ENCODE measurements at places on chromosomes 3 and 15.

GRCh38 chr3:42800251-42800650 lies 4.0 kb downstream of the HIGD1A start:
- DNase-seq, result no peak

DNA sequence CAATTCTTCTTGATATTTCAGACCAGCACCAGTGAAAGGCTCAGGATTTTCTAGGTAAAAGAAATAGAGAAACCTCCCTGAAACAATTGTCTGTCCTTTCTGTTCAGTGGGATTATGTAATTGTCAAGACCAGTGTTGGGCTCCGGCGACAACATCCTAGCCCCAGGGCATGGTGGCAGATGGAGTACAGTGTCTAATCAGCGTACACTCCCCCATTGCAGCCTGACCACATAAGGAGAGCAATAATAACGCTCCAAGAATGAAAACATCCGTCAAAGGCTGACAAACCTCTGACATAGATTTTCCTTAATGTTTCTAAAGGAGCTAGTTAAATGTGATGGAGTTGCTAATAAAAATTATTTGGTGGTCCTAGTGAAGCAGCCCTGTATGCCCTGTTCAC lies 144.6 kb downstream of the EBLN2 start:
- DNase-seq, result no peak

- no peak for DNase-seq
Measured at GRCh38 chr3:172133838-172134237, 94.5 kb downstream of the FNDC3B start.

DNA sequence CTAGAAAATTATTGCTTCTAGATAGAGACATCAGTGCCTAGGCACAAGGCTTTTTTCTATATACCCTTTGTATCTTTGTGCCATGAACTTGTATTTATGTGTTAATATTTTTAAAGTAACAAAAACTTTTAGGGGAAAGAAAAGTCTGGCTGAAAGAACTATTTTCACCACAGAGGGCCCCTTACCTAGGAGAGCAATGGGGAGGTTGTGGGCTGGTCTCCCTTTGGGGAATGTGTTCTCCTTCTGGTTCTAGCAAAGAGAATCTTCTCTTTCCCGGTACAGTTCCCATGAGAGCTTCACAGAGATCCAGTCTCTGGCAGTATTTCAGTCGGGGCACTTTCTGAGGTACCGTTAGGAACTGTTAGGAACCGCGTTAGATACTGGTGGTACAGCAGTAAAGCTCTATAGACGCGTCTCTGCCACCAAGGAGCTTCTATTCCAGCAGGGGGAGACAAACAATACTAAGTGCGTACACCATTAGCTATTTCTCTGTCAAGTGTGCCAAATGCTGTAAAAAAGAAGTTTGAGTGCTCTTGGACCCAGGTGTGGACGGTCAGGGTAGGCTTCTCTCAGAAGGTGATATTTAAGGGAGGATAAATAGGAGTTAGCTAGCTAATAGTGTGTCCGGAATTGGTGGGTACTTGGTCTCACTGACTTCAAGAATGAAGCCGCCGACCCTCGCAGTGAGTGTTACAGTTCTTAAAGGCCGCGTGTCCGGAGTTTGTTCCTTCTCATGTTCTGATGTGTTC lies 4.6 kb upstream of the EPB42 start:
- peak; percentile 24 for DNase-seq

GRCh38 chr3:122985539-122985938 lies 42.0 kb downstream of the SEMA5B start:
- no peak for DNase-seq

All from T-helper 2 cell (primary cell).